ENCODE measurements at places on chromosomes 2 and 18.

DNA sequence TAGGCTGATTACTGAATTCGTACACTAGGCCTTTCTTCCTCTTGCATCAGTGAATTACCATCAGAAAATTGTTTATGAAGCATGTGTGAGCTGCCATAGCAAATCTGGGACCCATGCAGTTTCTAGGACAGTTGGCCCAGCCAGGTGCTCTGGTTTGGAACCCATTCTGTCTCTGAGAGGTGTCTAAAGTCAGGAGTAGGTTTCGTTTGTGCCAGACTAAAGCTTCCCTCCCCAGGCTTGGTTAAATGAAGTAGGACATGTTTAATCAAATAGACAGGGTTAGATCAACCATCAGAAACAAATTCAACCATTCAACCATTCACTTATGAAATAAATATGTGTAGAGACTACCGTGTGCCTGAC lies 176.9 kb downstream of the ALPK2 start:
- DNase-seq = no peak

DNA sequence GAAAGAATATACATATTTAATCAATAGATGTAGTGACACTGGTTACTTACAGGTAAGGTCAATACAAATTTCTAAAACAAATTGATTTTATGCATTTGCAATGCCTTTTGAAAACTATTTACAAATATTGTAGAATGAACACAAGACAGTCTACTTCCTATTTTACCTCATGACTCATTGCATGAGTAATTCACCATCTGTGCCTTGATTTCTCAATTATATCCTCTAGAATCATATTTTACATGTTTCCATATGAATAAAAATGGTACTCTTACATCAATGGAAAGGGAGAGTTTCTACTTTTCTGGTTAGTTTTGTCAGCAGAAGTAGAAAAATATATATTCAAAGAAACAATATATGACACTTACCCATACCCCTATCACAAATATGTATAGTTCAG lies 203.8 kb upstream of the CDH7 start:
- no peak for DNase-seq

DNA sequence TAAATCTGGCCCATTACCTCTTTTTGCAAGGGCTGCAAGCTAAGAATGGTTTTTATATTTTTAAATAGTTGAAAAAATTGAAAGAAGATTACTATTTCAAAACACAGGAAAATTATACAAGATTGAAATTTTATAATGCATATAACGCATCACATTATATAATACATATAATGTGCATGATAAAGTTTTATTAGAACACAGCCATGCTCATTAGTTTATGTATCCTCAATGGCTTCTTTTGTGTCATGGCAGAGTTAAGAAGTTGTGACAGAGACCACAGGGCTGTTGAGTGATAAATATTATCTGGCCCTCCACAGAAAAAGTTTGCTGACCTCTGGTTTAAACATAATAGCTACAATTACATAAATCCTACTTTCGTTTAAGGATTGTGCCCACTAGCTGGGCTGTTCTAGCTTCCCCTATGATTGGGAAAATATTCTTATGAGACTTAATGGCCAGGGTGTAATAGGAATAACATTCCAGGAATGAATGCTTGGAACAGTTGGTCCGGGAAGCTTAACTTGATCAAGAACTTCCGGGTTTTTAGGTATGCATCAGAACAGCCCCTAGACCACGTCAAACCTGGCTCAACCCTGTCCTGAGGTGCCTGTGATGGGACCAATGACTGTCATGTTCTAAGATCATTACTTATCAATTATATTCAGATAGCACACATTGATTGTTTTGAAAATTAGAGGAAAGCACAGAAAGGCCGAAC lies 98.7 kb upstream of the LPIN2 start:
- no peak for DNase-seq

- no peak for DNase-seq
Observed at GRCh38 chr2:157899125-157899839, 23.2 kb upstream of the ACVR1 start.

DNA sequence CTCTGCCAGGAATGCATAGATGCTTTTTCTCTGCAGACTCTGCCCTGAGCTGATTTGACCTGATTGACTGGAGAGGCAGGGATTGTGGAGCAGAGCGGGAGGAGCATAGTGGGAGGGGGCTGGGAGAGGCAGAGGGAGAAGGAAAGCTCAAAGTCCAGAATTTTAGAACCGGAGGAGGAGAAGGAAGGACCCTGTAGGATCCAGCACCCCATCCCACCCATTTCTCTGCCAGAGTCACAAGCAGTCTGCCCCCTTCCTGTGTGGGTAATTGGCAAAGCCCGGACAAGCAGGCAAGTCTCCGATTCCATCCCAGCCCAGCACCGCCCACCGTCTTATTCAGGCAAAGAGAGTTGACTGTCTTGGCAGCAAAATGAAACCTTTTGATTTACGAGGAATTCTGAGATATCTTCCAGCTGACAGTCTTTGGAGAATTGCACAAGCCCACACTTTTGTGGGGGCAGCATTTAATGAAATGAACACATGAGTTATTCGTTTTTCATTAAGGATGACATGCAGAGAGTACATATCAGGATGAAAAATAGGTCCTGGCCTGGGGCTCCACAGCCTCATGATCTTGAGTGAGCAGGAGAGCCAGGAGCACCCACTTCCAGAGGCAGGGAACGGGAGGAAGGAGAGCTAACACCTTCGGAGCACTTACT lies 103.1 kb downstream of the MCFD2 start:
- no peak for DNase-seq

GRCh38 chr2:1488181-1488671 lies 75.0 kb downstream of the TPO start:
- no peak for DNase-seq

DNA sequence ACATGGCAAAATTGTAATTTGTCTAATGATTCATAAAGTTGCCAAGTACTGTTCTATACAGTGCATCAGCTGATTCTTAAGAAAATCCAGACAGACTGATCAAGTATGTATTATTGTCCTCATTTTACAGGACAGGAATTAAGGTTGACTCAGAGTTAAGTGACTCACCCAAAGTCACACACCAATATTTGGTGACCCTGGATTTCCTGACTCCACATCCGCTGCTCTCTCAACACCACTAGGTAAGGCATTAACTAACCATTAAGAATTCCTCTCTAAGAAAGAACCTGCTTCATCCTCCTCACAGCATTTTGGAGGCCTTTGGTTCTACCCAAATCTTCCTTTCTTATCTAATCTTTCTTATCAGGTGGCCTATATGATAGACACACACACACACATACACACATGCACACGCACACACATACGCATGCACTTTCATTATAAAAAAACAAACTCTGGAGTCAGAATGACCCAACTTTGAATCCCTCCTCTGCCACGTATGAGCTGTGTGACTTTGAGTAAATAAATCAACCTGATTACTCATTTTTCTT lies 150.8 kb downstream of the ANKRD44 start:
- DNase-seq = no peak

- DNase-seq = no peak
Observed at GRCh38 chr2:98800330-98801064, 69.6 kb upstream of the MGAT4A start.

Measured in H7 (cell line).